NCI-H1436 treated with DMSO at 0.1 percent for 48 hours (cell line): ENCODE measurements at places on chromosomes 12 and 14.

- DNase-seq: no peak
These were observed 95.1 kb downstream of the LLPH start for GRCh38 chr12:66035288-66035966.

GRCh38 chr14:20477211-20477876, 8.1 kb downstream of the PNP start:
- no peak for DNase-seq

GRCh38 chr14:79548836-79549235, 662.5 kb downstream of the DIO2 start:
- DNase-seq: no peak

GRCh38 chr12:53770281-53770680, 18.5 kb upstream of the CISTR start:
- DNase-seq: no peak

DNA sequence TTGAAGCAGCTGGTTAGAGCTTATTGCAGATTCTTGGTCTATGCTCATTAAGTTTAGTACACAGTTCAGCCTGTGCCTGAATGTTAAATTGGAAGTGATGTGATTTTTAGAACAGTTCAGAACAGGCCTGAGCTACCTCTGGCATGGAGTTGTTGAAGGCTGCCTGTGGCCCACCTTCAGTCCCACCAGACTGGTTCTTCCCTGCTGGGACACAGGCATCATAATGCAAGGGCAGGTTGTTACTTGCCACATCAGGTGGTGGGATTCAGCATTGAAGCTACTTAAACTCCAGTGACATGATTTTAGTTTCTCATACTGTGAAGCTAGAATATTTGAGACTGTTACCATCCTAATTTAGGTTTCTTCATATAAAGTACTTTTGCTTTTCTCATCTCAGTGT, 49.4 kb downstream of the PROX2 start:
- DNase-seq: no peak

DNA sequence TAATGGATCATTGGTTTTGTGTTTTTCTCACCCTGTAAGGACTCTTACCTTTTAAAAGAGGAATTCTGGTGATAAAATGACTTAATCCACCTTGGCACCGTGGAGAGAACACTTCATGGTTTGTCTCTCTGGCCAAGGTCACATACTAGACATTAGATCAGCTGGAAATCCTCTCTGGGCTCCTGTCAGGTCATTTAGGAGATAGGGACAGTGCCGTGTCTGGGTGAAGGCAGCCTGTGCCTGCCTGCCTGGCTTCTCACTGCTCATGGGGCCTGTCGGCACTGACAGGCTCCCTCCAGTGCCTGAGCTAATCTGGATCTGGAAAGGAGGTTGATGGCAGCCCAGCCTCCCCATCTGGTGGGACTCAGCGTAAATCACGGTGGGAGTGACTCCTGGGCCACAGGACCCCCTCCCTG, 5.7 kb downstream of the CRADD start:
- DNase-seq: no peak

DNA sequence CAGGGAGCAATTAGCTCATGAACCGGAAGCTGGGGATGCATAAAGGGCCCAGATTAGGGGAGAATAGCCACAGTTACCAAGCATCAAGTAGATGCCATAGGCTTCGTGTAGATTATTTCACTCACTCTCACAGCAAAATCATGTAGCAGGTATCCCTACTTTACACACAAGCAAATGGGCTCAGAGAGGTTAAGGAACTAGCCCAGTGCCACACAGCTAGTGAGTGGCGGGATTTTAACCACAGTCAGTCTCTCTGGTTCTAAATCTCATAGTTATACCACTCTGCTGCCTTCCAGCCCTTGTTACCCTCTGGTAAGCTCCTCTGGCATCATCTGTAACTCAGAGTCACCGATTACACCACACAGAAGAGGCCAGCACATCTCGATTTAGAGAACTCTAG, 49.0 kb downstream of the IQSEC3 start:
- DNase-seq: no peak

DNA sequence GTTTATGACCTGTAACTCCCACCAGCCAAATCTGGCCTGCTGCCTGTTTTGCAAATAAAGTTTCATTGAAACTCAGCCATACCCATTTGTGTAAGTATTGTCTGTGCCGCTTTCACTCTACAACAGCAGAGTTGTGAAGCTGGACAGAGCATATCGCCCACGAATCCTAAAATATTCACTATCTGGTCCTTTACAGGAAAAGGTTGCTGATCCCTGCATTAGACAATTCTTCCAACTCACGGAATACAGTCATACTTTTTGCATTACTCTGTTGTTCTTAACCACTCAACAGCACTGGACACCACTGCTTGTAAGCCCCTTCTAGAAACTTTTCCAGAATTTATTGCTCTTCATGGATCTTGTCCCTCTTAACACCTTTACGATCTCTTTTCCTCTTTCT, 435.4 kb downstream of the EGLN3 start:
- DNase-seq: no peak
